ENCODE measurements at places on chromosomes 5 and 9.

DNA sequence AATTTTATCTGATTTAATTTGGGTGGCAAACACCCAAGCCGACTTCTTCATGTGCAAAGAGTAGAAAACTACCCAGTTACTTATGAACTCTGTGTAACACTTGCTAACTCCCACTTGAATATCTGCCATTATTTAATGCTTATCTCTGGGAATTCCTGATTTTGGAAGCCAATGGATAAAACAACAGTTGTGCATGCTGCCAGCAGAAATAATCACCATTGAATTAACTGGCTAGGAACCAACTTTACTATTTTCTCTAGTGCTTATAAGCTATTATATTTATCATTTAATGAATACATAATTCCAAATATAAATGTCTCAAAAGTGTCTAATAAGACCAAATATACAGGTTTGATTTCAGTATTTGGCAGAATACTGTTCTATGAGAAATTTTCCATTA lies 85.7 kb downstream of the IZUMO3 start:
- no peak for DNase-seq

DNA sequence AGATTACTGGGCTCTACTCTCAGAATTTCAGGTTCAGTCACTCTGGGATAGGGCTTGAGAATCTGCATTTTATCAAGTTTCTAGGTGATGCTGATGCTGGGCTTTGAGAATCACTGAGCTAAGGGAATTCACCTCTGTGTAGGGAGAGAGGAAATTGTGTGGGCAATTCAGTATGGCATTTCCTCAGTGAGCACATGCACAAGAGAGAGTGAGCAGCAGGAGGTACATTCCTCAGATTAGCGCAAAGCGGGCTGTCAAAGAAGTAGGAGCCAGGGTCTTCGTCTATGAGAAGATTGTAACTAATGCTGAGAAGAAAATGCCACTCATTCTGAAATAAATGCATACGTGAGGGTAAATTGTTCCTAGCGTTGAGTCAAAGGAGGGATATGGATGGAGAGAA lies 175.9 kb downstream of the KIF4B start:
- DNase-seq = no peak

DNA sequence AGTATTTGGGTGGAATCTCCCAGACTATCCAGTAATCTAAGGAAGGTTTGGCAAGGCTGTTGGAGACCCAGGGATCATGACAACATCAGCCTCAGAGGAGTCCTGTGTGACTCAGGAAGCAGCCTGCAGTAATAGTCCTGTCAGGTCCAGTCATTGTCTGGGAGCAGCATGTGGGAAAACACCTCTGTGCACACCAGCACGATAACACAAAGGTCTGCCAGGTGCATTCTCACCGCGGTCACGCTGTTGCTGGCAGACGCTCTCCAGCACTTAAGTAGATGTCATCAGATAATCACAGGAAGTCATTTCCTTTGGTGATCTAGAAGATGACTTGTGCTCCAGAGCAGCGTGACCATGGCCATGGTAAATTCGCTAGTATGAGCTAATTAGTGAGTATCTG lies 99.2 kb upstream of the IQGAP2 start:
- no peak for DNase-seq

DNA sequence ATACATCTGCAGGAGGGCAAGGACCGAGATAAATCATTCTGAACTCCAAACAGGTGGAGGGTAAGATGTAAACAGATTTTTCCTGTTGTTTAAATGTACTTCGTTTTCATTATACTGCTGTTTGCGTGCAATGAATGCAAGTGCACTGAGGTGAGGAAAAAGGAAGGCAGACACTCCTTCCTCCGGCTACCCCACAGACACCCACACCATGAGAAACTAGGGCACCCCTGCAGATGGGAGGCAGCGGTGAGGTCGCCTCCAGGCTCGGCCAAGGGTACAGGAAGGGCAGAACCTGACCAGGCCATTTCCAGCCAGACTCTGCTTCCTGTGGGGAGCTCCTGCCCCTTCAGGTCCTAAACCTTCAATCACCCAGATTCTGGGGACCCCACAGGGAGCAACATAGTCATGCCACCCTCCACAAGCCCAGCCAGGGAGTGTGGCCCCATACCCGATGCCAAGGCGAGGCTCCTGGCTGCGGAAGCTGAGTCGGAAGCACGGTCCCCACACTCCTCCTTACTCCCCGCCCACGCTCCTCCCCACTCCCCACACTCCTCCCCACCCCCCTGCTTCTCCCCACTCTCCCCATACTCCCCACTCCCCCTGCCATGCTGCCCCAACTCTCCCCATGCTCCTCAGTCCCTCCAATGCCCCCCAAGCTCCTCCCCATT lies 37.1 kb downstream of the VAV2 start:
- DNase-seq = no peak

- DNase-seq = no peak
These were observed 27.5 kb upstream of the TNPO1 start for GRCh38 chr5:72788866-72789505.

DNA sequence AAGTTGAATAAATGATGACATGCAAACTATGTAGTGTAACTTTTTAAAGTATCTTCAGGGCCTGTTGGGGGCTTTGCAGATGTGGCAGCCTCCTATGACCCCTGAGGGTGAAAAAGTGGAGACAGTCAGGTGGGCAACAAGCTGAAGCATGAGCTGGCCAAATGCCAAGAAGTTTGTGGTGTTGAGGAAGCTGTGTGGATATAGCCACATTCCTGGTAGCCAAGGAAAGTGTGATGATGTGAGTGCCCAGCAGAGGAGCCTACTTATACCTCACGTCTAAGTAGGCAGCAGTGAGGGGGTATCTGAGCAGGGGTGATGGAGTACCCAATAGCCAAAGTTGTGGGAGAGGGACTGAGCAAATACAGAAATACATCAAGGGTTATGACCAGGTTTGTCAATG lies 621.2 kb upstream of the CDH6 start:
- DNase-seq = no peak

GRCh38 chr5:111389390-111390082 lies 122.8 kb downstream of the STARD4 start:
- no peak for DNase-seq

DNA sequence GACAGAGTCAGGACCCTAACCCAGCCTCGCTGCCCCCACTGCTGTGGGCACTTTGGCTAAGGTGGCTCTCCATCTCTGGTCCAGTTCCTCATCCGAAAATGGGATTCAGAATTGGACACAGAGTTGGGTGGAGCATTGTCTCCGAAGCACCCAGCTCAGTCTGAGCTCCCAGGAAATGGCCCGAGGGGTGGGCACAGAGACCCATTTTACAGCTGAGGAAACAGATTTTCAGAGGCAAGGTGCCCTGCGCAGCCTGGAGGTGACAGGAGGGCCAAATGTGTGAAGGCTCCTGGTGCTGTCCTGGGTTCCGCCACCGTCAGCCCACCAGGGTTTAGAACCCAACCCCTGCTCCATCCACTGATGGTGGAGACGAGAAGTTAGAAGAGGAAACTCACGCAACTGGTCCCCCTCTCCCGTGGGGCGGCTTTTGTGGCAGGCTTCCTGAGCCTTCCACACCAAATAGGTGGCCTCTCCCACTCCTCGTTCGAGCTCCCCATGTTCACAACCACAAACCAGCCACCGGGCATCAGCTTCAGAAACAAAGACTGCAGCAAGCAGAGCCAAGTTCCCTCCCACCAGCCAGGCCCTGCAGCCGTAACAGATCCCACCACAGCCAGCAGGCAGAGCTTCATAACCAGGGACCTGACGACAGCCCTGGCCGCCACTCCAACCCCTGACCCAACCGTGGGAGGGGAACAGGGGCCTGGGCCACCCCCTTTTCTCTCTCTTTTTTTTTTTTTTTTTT lies 90.9 kb upstream of the LMX1B start:
- DNase-seq = no peak

GRCh38 chr5:139742173-139742903 lies 53.3 kb upstream of the PSD2 start:
- no peak for DNase-seq

DNA sequence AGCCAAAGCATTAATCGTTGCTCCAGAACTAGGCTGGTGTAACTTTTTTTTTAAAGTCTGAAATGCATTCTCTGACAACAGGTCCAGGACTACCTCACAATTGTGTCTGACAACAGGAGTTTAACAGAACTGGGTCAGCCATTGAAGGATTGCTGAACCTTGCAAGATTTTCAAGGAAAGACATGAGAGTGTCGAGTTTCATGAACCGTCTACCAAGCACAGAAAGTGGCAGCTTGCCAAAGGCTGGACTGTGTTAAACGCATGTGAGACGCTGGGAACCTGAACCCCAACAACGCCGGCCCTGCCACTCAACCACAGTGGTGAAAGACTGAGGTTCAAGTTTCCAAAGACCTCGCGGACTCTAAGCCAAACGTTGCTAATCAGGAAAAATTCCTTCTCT lies 79.1 kb downstream of the LHFPL2 start:
- peak; percentile 26 for DNase-seq

GRCh38 chr9:86868616-86869015 lies 78.7 kb downstream of the GAS1 start:
- no peak for DNase-seq

DNA sequence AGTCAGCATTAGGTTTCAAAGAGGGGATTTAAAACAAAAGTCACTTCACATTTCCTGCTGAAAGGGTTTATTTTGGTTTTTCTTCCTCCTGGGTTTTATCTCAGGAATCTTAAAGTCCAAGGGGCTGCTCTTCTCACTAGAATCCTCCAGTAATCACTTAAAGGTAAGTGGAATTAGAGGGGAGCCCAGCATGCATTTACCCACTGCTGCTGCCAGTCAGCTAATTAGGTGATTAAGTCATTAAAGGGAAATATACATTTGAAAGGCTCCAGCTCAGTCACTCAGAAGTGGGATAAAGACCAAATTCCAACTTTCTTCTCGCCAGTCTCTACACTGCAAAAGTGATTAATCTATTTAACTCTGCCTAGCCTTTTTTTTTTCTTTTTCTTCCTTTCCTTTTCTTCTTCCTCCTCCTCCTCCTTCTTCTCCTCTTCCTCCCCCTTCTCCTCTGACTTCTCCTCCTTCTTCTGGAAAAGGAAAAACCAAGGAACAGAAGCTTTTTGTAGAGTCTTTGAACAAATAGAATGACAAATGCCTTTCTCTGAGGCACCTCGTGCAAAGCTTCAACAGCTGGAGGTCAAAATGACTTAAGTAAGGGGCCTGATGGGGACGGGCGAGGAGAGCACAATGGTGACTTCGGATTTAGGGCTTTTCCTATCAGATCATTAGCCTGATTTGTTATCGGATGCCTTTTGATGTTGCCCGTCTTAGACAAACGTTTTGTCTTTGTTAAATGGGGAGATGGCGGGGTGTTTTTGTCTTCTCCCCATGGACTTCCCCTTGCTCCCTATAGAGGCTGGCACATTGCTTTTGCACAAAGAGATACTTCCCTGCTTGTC lies 617.6 kb downstream of the IRX1 start:
- no peak for DNase-seq

- DNase-seq = no peak
These were observed 1627.7 kb upstream of the CDH9 start for GRCh38 chr5:28666110-28666509.

GRCh38 chr9:129284607-129285291 lies 106.7 kb upstream of the IER5L start:
- no peak for DNase-seq

DNA sequence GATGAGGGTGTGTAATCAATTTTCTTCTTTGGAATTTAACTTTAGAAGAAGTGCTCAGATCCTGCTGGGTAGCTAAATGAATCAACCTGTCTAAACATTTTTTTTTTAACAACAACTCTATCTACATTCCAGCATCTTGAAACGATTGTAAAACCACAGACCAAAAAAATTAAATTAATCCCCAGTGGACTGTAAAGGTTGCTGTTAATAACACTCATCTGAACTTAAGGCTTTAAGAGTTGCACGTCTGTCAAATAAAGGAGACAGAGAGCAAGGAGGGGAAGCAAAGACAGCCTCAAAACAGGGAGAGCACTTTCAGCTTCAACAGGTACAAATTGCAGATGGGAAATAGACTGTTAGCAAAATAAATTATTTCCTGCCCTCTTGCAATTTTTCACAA lies 548.5 kb downstream of the DTWD2 start:
- DNase-seq = no peak

DNA sequence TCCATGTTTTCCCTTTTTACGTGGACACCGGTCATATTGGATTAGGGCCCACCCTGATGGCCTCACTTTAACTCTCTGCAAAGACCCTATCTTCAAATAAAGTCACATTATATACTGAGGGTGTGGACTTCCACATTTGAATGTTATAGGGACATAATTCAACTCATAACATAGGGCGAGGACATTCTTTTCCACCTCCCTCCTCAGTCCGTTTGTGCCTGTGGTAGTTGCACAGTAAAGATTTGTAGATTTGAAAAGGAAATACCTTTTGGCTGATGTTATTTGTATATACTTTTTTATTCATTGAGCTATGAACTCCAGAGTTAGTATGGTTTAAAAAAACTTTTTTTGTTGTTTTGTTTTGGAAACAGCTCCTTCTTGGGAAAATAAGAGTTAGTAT lies 51.0 kb upstream of the DHFR start:
- no peak for DNase-seq

- DNase-seq = no peak
These were observed 118.0 kb upstream of the OR13F1 start for GRCh38 chr9:104386013-104386412.

GRCh38 chr9:118108971-118109370 lies 404.8 kb downstream of the TLR4 start:
- no peak for DNase-seq

GRCh38 chr5:55668356-55668755 lies 43.8 kb downstream of the SLC38A9 start:
- DNase-seq = no peak

GRCh38 chr9:28648723-28649122 lies 1075.4 kb upstream of the C9orf72 start:
- no peak for DNase-seq

- no peak for DNase-seq
These were observed 579.3 kb upstream of the RGMB start for GRCh38 chr5:98193921-98194760.

- DNase-seq = peak; percentile 97
These were observed at the start of gene MIGA2 for GRCh38 chr9:129036241-129036922. Gene MIGA2, plus strand, starts transcription at chr9:129036626. Its CDS starts 3,969 bp downstream, at chr9:129040595.

- no peak for DNase-seq
These were observed 53.4 kb downstream of the GAS1 start for GRCh38 chr9:86893811-86894490.

DNA sequence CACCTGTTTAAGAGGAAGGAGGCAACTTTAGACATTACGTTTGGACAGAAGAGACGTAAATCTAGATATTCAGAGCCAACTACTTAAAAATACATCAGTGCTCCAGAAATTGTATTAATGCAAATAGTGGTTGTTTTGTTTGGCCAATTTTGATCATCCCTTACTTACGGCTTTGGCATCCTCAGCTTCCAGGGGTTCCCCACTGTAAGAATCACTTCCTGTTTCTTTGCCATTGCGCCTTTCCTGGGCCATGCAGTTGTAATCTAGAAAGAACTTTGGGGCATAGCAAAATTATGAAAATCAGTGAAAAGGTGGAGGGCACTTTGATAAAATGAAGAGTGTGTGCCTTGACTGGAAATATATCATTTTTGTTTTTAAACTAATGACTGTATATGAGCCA lies 537.2 kb upstream of the TLE4 start:
- no peak for DNase-seq

DNA sequence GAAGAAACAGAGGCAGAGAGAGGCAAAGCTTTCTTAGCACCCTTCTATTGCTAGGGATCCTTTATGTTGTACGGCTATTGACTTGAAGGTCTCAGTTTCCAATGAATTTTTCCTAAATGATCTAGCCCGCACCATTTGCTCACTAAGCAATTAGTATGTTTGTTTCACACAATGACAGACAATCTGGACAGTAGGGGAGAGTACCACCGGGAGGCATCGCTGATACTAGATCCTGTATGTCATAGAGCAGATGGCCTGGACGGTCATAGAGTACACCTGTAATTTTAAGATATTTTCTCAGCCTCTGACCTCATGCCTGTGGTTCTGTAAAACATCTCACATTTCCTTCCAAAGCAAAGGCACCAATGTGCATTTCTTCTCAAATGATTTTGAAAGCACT lies 194.3 kb downstream of the TLE4 start:
- no peak for DNase-seq

- DNase-seq = no peak
These were observed 69.0 kb upstream of the SLC12A2 start for GRCh38 chr5:128014578-128014977.

Measured in hypothalamus (tissue), 51 donors.